Effector memory CD4-positive, alpha-beta T cell (primary cell): ENCODE measurements at places on chromosomes 11 and 22.

DNA sequence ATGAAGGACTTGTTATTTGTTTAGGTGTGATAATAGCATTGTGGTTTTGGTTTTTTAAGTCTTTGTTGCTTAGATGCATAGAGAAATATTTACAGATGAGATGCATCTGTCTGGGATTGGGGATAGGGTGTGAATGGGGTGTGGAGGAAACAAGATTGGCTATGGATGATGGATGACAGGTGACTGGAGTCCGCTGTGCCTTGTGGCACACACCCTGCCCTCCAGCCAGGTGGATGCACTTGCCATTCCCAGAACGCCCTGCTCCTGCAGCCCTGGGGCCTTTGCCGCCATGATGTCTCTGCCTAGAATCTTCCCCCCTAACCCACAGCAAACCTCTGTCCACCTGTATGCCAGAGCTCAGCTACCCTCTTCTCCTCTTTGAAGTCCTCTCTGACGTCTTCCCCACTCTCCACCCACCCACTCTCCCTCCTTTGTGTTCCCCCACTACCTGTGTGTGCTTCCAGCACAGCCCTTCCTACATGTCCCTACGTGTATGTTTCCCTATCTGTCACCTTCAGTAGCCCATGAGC, 54.7 kb downstream of the WNT11 start:
- DNase-seq: no peak

GRCh38 chr11:46970913-46971625, 34.5 kb downstream of the CSTPP1 start:
- DNase-seq: no peak

DNA sequence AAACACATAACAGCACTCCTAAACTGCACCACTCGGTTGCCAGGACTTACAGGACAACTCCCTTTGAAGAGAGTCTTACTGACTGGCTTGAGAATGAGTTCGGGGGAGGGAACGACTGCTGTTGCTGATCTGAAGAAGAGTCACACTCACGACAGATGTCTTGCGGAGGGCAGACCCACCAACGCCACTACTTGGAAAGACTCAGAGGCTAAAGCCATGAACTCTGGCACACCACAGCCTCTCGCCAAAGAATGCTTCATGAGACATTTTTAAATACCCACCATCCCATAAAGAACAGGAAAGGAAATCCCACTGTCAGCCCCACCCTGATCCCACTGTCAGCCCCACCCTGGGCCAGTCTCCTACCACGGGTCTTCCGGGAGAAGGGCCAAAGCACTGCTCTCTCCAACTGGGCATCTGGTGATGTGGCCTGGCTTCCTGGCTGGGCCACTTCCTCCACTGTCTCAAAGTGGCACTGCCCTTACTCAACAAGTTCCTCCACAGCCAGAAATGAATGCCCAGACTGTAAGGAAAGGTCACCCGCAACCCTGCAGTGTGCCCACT, 73.6 kb downstream of the MICAL3 start:
- DNase-seq: no peak

- DNase-seq: no peak
Measured at GRCh38 chr11:111176603-111177002, 68.9 kb upstream of the POU2AF2 start.

DNA sequence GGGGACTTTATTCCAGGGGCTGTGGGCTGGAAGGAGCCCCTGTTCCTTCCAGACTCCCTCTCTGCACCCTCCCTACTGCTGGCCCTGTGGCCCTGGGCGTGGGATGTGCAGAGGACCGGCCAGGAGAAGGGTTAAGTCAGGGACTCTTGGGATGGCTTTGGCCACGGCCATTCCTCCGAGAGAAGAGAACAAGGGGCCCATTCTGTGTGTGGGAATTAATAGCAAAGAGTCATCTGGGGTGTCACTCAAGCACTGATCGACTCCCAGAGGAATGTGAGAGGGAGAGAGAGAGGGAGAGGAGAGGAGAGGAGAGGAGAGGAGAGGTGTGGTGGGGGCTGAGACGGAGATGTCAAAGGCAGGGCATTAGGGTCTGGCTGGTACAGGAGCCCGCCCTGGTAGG, 14.2 kb upstream of the SOX10 start:
- no peak for DNase-seq

GRCh38 chr22:48234011-48234410, 1471.6 kb downstream of the TBC1D22A start:
- no peak for DNase-seq

DNA sequence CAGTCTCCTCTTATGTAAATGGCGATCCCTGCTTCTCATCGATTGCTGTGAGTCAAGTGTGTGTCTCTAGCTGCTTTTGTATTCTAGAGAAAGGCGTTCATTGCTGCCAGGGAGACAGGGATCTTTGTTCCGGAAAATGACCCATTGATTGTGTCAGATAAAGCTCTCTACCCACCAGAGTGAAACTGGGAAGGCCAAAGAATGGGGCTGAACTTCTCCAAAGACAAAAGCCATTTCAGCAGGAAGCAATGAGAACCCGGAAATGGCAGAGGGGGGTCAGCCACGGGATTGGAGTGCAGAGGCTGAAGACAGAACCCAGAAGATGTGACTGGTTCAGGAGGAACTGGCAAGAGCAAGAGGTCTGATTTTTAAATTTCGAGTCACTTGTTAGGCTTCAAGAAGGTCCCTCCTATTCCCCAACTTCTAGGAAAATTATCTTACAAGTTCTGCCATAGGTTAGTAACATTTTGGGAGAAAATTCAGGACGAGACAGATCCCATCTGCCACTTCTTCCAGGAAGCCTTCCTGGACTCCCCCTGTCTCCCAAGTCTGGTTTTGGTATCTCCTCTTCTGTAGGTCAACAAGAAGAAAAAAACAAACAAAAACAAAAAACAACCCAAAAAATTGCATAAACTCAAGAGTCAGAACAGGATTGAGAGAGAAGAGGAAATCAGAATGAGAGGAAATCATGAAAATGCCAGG, 110.6 kb downstream of the NECTIN1 start:
- DNase-seq: no peak

- DNase-seq: no peak
Measured at GRCh38 chr11:2778630-2779498, 79.1 kb upstream of the KCNQ1OT1 start.

GRCh38 chr11:66889960-66890359, 33.1 kb downstream of the LRFN4 start:
- DNase-seq: no peak

- DNase-seq: no peak
Measured at GRCh38 chr11:18657673-18658072, 23.5 kb upstream of the SPTY2D1 start.

DNA sequence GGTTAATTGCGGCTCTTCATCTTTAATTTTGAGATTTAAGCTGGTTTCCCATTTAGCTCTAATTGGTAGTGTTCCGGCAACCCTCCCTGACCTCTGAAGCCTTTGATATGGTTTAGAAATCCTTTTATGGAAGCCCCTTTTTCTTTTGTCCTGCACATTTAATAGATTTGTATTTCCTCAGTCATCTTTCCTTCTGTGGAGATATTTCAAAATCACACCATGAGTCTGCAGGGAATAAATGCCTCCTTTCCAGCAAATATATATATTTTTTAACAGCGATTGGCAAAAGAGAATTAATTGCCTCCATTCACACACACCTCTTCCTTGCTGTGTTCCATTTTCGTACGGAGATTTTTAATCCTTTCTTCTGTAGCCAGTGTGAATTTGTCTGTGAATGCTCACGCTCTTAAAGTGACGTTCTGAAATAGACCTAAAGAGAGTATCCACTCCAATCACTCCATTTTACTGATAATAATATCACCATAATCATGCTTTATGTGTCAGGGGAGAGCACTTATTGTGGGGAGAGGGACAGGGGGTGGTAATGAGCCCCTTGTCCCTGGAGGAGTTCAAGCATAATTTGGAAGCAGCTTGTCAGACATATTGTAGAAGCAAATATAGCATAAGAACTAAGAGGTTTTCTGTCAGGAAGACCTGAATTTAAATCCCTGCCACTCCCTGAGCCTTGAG, 142.5 kb upstream of the SYT13 start:
- DNase-seq: no peak

DNA sequence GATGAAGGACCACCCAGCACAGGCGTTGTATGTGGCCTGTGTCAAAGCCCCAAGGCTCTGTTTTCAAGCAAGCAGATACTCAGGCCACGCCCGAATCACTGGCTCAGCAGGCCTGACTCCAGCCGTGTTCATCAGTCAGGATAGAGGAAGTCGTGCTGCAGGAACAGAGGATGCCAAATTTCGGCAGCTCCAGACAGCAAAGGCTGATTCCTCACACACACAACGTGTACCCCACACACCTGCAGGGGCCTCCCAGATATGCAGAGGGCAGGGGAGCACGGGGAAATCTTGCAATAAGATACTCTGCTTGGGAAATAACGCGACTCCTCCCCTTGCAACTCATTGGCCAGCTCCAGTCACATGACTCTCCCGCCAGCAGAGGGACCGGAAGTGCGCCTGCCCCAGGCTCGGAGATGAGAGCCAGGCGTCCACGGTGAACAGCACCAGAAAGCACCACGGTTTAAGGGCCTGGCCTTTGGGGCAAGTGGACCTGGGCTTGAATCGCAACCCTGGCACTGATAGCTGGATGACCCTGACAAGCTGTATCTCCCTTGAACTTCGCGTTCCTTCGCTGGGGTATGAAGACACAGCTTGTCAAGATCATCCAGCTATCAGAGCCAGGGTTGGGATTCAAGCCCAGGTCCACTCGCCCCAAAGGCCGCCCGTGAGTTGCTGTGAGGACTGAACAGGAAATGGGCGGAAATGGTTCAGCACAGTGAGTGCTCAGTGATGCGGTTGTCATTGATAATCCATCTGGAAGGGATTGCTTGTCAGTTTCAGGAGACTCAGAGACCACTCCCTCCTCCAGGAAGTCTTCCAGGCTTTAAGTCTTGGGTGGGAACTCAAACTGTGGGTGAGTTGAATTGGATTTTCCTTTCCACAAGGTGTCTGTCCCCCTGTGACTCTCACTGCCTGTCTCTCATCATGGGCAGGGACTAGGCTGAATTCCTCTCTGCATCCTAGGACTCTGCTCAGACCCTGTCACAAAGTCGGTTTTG, 88.5 kb downstream of the MYEOV start:
- DNase-seq: no peak

DNA sequence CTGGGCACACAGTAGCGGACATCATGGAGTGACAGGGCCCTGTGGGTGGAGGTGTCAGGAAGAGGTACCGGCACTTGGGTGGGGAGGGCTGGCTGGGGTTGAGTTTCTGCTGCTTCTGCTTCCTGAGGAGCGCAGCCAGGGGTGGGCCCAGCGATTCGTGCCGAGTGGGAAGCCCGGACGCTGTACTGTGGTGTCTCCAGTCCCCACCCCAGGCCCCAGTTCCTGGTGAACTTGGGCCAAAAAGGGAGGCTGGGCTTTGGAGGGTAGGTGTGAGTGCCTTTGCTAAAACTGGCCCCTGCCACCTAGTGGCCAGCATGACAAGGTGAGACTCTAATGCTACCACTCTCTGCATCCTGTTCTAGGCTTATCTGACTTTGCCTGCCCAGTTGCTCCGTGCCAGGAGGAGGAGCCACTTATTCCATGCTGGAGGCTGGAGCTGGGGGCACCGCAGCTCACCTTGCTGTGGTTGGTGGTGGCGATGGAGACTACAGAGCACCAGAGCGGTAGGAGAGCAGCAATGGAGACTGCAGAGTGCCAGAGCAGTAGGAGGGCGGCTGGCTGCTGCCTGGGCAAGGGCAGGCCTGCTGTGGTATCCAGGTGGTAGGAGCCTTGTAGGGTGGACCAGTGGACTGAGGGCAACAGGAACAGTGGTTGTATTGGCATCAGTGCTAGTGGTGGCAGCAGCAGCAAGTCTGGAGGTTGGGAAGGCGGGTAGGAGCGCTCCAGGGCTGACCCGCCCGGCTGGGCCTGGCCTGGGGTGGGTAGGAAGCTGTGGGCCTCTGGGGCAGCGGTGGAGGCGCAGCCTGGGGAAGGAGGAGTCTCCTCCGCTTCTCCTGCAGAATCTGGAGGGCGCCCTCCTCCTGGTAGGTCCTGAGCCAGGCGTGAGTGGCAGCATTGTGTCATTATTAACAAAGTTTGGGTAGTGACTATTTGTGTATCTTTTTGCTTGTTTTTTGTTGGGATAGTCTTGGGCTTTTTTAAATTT, 2.2 kb upstream of the RFPL2 start:
- DNase-seq: no peak

- no peak for DNase-seq
Measured at GRCh38 chr11:119169282-119169719, 776 bp downstream of the NLRX1 start.

- no peak for DNase-seq
Measured at GRCh38 chr11:80815752-80816453, 1375.1 kb upstream of the TENM4 start.

DNA sequence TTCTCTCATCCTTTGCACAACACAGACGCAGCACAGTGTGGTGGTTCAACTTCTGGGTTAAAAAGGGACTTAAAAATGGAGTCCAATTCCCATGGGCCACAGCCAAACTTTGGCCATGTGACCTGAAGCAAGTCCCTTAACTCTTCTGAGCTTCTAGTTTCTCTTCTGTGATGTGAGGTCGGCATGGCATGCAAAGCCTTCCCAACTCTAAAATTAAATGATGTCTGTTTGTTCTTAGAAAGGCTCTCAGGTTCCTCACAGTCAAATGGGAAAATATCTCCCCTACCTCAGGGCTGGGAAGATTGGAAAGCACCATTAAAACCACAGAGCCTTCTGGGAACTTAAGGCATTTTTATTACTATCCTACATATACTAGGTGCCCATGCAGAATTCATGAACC, 38.8 kb downstream of the LGR4 start:
- DNase-seq: no peak

GRCh38 chr11:117669062-117669461, 128.0 kb downstream of the DSCAML1 start:
- DNase-seq: no peak

GRCh38 chr11:90391756-90392155, 168.9 kb upstream of the CHORDC1 start:
- no peak for DNase-seq

DNA sequence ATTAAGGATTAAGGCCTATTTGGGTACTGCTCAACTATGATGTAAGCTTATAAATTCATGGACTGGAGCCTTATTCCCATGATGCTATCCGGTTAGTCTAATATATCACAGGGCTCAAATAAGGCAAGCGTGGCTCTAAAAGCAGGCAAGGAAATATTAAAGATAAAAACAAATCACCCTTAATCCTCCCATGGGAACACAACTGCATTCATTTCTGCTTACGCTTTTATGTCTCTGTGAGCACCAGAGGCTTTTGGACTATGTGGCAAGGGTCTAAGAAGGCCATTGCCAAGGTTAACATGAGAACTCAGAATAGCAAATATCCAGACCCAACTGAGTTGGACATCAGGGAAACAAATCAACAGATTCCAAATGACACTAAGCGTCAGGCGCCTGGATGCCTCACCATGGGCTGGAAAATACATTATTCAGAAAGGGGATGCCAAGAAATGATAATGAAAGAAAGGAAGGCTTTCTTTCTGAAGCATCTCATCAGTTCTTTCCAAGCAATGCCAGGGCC, 138.1 kb downstream of the SLC1A2 start:
- DNase-seq: no peak

DNA sequence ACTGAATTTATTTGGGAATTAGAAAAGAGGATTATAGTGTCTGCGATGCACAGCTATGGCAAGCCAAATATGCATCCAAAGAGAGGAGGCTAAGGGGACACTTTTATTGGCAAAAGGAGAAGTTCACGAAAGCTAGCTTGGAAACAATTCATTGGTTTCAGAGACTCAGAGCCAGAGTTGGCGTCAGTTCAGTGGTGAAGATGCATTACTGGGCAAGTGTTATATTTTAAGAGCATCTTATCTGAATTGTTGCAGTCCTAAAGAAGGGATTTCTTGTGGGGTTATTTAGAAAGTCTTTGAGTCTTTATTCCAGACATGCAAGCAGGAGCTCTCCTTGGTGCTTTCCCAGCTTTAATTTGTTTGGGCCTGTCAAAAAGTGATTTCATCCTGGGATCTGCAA, 15.0 kb downstream of the CLDN5 start:
- no peak for DNase-seq

GRCh38 chr11:44171518-44171917, 76.0 kb downstream of the EXT2 start:
- no peak for DNase-seq
